ENCODE measurements at places on chromosomes 2 and 18.

- no peak for DNase-seq
Observed at GRCh38 chr2:231000211-231000904, 4.4 kb downstream of the SPATA3 start.

DNA sequence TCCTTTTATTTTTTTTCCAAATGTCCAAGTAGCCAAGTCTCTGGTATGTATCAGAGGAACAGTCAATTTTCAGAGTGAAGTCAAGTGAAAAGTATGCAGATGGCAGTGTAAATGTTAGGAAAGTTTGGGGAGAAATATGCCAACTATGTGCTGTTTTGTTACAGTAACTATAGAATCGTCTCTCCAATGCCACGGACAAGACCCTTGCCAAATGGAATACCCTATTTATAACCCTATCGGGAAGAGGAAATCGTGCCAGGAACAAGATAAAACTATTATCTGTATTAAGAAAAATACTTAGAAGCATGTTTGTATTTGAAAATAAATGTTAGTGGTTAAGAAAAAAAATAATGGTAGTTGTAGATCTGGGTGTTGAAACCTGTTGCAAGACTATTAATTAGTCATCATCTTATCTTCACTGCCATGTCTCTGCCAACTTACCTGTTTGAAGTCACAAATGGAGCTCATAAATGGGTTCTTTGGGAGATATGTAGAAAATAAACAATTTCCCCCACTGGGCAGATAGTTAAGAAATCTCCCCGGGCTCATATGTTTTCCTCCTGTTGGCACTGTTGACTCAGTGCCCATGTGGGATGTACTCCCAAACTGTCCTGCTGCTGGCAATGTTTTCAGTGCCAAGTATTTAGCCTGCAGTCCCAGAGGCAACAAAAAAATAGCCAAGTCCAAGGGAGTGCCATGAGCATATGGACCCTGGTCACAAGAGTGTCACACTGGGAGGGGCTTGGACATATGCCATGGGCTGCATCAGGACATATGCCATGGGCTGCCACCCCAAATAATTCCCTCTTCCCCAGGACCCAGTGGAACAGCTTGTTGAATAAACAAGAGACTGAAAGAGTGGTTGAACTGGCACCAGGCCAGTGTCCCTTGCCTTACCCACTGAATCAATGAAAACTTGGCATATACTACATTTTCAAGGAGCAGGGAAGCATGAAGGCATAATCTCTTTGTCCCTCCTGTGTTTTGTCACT, 366.9 kb downstream of the OSR1 start:
- no peak for DNase-seq

GRCh38 chr2:126686286-126686685, 30.3 kb downstream of the GYPC start:
- no peak for DNase-seq

- no peak for DNase-seq
Observed at GRCh38 chr2:104279646-104280045, 574.3 kb upstream of the POU3F3 start.

GRCh38 chr18:32732165-32732564, 40.7 kb downstream of the KLHL14 start:
- DNase-seq, result no peak

DNA sequence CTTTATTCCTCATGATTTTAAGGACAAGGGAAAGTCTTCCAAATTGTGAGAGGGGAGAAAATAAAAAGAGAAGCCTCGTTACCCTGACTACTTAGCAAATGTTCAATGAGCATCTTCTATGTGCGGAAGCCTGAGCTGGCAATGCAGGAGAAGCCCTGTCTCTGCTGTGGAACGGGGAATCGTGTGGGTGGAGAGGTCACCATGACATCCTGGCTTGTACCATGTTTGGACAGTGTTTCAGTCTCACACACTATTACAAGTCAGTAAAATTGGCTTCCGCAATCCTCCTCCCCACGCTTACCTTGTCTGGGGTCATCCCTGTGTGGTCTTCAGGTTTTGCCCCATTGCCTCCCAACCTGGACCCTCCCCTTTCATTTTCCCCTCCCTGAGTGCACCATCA, 65.0 kb upstream of the PPM1B start:
- no peak for DNase-seq

- no peak for DNase-seq
Observed at GRCh38 chr2:134280726-134281125, 26.9 kb downstream of the MGAT5 start.

GRCh38 chr2:201152999-201153815, 29.7 kb upstream of the CASP10 start:
- DNase-seq, result no peak

DNA sequence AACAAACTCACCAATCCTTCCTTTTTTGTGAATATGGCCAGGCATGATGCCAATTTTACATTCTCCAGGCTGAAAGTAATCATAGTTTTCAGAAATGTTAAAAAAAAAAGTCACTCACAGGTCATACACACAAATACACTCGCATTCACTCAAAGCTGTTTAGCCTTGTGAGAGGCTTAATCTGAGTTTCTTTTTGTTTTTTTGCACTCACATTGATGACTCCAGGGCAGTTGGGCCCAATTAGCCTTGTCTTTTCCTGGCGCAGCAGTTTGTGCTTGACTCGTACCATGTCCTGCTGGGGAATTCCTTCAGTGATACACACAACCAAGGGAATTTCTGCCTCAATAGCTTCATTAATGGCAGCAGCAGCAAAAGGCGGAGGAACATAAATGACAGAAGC, 18.0 kb downstream of the SUCLG1 start:
- DNase-seq, result no peak

GRCh38 chr2:180523621-180524340, 456.6 kb upstream of the UBE2E3 start:
- DNase-seq, result no peak

- DNase-seq, result peak; percentile 22
Observed at GRCh38 chr2:176826984-176827668, 385.5 kb upstream of the HNRNPA3 start.

GRCh38 chr18:44080054-44080453, 600.6 kb upstream of the SETBP1 start:
- no peak for DNase-seq

DNA sequence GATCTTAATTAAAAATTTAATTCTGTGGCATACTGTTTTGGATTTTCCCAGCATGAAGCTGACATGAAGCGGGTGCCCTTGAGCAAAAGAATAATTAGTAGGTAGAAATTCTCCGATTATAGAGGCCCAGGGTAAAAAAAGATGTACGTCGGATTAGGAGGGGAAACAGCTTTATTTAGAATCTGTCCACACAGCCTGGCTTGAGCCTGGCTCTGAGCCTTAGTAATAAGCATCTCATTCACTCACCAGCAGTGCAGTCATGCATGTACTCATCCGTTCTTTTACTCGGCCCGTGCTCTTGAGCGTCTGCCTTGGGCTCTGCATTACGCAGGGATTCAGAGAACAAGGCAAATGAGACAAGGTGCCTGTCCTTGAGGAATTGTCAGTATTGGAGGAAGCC, 219.3 kb downstream of the AGAP1 start:
- DNase-seq, result no peak

GRCh38 chr18:57635003-57635822, 13.6 kb upstream of the NARS1 start:
- DNase-seq, result no peak

GRCh38 chr2:15772086-15772595, 168.2 kb upstream of the MYCN start:
- DNase-seq, result no peak

GRCh38 chr2:29733965-29734364, 187.4 kb downstream of the ALK start:
- no peak for DNase-seq

DNA sequence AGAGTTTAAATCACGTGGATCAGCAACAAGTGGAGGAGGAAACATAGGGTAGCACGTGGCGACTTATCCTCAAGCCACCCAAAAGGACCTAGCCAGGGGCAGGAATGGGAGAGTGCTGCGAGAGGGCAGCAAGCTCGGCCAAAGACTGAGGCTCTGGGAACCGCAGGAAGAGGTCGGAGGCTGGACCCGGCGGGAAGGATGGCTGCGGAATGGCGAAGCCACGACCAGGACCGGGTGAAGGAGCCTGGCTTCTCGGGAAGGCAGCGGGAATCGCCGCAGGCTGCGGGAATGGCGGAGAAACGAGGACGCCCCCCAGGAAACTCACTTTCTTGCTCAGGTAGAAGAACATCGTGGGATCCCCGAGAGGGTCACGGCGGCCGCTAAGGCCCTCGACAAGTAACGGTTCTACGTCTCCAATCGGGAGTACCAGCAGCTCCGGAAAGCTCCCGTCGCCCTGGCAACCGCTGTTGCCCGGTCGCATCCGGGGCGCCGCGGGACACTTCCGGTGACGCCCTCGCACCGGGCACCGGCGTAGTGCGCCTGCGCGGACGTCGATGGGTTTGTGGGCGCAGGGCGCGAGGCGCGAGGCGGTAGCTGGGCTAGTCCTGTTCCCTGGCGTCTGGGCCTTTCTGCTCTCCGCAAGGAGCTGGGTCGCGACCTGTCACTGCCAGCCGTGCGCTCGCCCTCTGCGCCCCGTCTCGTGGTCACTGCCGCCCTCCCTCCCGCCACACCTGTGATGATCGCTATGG, at the start of gene WDR35:
TSS of gene WDR35 (minus strand) at position 439 of the 749 bp plus-strand sequence. CDS start at position 349, 90 bp downstream.
- DNase-seq, result peak; percentile 87

DNA sequence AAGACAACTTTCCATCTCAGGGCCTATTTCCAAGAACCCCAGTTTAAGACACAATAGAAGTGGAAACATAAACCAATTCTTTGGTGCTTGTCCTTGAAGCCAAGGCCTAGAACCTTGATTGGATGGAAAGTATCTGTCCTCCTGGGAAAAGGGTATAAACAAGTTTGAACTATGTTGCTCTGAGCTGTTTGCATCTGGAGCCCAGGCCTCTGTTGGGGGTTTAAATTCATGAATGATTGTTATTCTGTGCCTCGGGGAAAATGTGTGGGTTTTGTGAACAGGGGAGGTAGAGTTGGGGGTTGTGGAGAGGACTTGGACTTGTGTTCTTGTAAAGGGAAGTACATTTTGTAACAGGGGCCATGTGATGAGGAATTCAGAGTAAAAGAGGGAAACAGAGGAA, 406.1 kb downstream of the SLC4A3 start:
- no peak for DNase-seq

DNA sequence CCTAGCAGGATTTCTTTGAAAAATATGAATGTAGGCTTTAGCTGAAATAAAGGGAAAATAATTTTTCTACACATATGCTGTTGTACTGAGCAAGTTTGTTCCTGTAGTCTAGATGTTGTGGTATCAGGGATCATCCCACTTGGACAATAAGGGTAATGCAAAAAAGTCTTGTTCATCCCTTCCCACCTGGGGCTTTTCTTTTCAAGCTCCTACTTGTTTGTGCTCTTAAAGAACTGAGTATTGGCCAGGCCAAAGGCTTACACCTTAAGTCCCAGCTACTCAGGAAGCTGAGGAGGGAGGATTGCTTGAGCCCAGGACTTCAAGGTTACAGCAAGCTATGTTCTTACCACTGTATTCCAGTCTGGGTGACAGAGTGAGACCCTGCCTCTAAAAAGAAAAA, 35.5 kb downstream of the ZC3H6 start:
- no peak for DNase-seq

- no peak for DNase-seq
Observed at GRCh38 chr2:73232403-73233153, 461 bp downstream of the PRADC1 start.

DNA sequence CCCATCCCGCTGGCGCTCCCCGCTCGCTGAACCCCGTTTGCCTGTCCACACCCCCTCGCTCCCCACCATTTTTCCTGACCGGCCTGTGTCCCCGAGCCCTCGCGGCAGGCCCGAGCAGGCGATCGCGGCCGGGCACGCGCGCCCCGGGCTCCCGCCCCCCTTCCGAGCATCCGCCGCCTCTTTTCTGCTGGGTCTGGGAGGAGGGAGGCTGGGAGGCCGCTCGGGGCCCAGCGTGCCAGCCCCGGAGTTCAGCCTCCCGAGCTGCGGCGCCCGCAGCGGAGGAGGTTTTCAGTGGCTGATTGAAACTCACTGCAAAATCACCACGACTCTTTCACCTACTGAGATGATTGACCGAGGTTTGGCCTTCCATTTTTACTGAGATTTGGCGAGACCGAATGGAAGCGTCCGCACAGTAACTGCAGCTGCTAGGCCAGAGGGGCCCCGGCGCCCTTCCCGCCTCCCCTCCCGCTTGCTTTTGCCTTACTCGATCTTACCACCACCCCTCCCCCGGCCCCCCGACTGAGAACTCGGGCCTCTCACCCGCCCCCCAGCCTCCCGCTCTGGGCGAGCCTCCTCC, 4.8 kb downstream of the SOX11 start:
- no peak for DNase-seq

- DNase-seq, result no peak
Observed at GRCh38 chr18:48544661-48545415, 6.0 kb downstream of the CTIF start.

DNA sequence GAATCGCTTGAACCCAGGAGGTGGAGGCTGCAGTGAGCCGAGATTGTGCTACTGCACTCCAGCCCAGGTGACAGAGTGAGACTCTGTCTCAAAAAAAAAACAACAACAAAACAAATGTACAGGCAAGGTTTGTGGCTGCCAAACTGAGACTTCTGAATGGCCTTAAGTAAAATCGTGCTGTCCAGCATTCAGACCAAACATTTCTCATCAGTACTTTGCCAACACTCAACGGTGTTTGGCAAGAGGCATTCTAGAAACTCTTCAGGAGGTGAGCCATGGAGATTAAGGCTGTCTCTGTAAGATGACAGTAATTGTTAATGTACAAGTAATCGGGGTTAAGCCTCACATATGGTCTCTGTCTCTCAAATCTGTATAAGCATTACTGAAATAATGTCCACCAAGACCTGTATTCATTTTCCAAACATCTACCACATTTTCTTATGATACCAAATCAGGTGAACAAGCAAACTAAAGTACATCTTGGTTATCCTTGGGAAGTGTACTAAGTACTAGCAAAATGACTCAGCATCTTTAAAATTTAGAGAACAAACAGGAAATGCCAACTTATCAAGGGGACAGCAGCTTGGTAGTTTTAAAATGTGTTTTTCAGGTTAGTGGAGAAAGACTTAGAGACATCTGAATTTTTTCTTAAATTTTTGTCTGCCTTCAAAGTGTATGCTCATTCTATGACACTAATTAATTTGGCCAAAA, 29.3 kb downstream of the SERPINE2 start:
- DNase-seq, result no peak

GRCh38 chr2:68375582-68375981, 10.5 kb downstream of the PLEK start:
- no peak for DNase-seq

DNA sequence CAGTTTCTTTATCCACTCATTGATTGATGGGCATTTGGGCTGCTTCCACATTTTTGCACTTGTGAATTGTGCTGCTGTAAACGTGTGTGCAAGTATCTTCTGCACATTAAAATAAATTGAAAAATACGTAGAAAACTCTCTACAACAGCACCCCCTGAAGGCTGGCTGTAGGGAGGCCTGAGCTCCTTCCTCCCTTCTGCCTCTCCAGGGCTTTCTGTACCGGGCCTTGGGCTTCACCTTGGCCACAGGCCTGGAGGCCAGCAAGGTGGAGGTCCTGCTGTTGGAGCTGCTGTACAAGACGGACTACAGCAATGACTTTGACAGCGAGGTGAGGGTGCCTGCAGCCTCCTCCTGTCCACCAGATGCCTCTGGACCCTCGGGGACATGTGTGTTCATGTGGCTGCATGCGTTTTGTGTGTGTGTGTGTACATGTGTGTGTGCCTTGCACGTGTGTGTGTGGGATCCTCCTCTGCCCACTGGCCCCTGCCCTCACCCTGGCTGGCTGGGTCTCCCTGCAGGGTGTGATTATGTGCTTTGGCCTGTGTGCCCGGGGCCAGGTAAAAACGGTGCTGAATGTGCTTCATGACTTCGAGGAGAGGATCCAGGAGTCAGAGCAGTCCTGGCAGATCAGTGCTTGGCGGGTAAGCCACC, 29.2 kb downstream of the MROH2A start:
- DNase-seq, result no peak

Data from stimulated activated CD8-positive, alpha-beta memory T cell treated with anti-CD3 and anti-CD28 coated beads, Interleukin-7, amount 100 ng/mL, for 24 hours (primary cell).